ENCODE measurements at places on chromosomes 2 and 18. TPM values are rescaled to one million over a fixed set of nuclear protein-coding genes. Genes with fewer than 3 reads are reported as not detected.

The ZAP70 gene
- 5.3 TPM for total RNA-seq

The ZNF514 gene
- total RNA-seq = 22.3 TPM

The SLC9A2 gene
- 0.71 TPM for total RNA-seq

The ALLC gene
- total RNA-seq = 1.1 TPM

The CCDC141 gene
- 4.8 TPM for total RNA-seq

The TEKT4 gene
- not detected for total RNA-seq

The NEU2 gene
- total RNA-seq = not detected
